ENCODE measurements at places on chromosomes 4 and X.

DNA sequence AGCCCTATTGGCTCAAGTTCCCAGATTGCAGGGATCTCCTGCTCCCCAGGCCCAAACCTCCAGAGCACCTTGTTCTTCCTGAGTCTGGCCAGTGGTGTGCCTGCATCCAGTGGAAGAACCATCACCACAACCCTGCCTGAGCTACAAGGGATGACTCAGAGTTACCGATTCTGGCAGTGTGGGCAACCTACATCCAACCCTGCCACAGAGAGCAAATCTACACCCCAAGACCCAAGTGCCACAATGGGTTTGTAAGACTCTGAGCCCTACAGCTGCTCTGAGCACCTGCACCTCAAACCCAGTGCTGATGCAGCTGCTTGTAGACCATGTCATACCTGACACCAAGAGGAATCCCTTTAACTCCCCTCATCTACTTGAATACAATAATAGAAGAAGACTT, 110.0 kb downstream of the SOWAHB start:
- no peak overlapping the region for H3K27ac ChIP-seq
- H3K36me3 ChIP-seq, result no peaks in the 10 kb centered on the region
- no peak for DNase-seq
- H3K27me3 ChIP-seq, result no peaks in the 10 kb centered on the region
- H3K4me3 ChIP-seq, result no peak overlapping the region
- peaks cover 12% of the 10 kb centered on the region for H3K4me1 ChIP-seq

DNA sequence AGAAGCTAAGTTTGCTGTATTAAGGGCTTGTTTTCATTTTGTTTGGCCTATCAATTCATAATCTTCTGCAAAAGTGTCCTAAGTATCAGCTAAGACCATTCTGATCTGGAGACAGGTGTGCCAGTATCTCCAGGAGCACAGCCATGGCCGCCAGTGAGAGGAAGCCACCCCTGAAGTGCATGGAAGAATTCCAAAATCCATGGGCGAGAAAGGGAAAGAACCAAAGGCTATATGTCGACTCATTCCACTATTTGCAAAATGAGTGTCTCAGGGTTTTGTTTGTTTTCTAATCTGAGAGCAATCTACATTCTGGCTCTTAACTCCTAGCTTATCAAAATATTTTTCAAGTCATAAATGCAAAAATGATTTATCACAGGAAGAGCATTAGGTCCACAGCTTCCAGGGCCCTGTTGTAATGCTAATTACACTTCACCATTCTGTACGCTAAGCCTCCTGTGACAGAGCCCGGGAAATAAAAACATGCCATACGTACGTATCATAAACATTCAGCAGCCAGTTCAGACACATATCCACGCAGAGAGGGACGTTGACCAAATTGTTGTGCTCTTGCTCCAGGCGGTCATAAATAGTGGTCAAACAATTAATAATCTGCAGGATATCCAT, 137.3 kb upstream of the FTHL17 start:
- H3K4me1 ChIP-seq, result no peaks in the 10 kb centered on the region
- no peak overlapping the region for H3K27ac ChIP-seq
- H3K36me3 ChIP-seq, result peaks cover 3% of the 10 kb centered on the region

- H3K27ac ChIP-seq, result no peak overlapping the region
- peak overlapping the region; percentile 74 for H3K4me3 ChIP-seq
- H3K27me3 ChIP-seq, result no peaks in the 10 kb centered on the region
- peaks cover 7% of the 10 kb centered on the region for H3K4me1 ChIP-seq
- no peak for DNase-seq
Measured at GRCh38 chrX:23783589-23784469, 856 bp downstream of the SAT1 start.

- H3K4me3 ChIP-seq, result no peak overlapping the region
- H3K27ac ChIP-seq, result no peak overlapping the region
- no peak for DNase-seq
- no peaks in the 10 kb centered on the region for H3K27me3 ChIP-seq
- H3K4me1 ChIP-seq, result peaks cover 20% of the 10 kb centered on the region
- H3K36me3 ChIP-seq, result no peaks in the 10 kb centered on the region
Measured at GRCh38 chr4:99683895-99684294, 26.3 kb upstream of the C4orf54 start.

GRCh38 chrX:107537815-107538214, 88.4 kb downstream of the FRMPD3 start:
- H3K36me3 ChIP-seq, result no peaks in the 10 kb centered on the region
- H3K4me3 ChIP-seq, result no peak overlapping the region
- H3K27ac ChIP-seq, result no peak overlapping the region

Data from SJCRH30 (cell line).